Endothelial cell (in vitro differentiated cells): ENCODE measurements at places on chromosomes 4 and X.

- DNase-seq = no peak
Measured at GRCh38 chr4:53240573-53240972, 125.3 kb downstream of the SCFD2 start.

GRCh38 chr4:1504595-1505500, 98.6 kb upstream of the NKX1-1 start:
- no peak for DNase-seq

GRCh38 chrX:78103623-78104446, at the start of gene PGK1:
PGK1 (plus strand) TSS chrX:78104248; CDS start chrX:78104341, 93 bp downstream.
- peak; percentile 86 for DNase-seq

DNA sequence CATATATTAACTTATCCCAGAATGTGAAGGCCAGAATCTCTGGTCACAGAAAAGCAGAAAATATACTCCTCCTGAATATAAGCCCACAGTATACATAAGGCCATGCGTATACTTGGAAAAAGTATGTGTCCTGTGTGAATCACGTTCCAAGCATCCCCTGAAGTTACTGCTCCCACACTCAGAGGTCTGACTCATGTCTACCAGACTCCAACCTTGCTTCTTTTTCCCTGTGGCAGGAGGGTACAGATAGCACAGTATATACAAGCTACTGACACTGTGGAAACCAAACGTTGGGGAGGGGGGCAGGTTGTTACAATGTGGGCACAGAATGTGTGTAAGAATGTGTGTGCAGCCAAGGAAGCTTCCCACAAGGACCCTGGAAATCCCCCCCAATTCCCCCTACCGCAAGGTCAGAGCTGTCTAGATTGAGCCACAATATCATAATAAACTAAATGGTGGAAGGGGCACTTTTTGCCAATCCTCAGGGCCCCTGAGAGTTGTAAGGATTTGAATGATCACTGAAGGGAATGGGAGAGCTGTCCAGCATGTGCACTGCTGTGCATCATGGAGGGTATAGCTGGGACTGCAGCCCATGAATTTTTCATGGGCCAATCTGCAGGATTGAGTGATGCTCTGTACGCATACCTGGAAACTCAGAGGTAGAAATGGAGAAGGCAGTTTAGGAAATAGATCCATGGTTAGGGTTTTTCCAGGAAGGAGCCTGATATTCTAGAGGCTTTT, 7.4 kb upstream of the RELL1 start:
- no peak for DNase-seq

GRCh38 chrX:105882581-105883275, 60.4 kb downstream of the NRK start:
- DNase-seq = no peak

GRCh38 chrX:98897191-98897590, 1512.9 kb downstream of the PCDH19 start:
- DNase-seq = no peak

- no peak for DNase-seq
Measured at GRCh38 chrX:50825825-50826224, 11.8 kb upstream of the SHROOM4 start.
